ENCODE measurements at places on chromosomes 16 and 17.
A peak's percentile ranks its signal among the peaks of the same experiment; 100 is the strongest.

DNA sequence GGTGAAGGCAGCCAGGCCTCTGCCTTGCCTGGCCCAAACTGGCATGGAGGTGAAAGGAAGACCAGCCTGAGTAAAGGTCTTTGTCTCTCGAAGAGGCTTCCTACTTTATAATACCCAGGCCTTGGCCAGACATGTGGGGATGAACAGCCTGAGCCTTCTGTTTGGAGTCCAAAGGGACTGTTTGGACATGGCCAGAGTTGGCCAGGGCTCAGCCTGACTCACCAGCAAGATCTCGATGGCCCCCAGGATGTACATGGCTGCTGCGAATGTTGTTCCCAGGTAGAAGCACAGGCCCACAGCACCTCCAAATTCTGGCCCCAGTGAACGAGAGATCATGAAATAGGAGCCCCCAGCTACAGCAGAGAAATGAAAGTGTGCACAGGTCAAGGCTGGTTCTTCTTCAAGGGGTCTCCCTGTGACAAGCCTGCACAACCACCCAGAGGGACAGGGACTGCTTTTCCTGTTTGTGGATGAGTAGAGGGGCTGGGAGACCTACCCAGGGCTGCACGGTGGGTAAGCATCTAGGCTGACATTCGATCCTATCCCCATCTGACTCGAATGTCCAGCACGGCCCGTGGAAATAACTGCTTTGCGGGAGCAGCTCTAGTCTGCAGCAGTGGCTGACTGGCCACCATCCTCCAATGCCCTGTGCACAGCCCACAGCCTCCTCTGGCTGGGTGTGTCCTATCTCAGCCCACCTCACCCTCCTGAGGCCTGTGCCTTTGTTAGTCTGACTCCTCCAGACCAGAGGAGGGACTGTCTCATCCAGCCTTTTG is 10.7 kb upstream of the LCAT start:
- DNase-seq: no peak

GRCh38 chr16:75251280-75252048 is at the start of gene BCAR1:
Gene BCAR1 (minus strand): TSS chr16:75251624. CDS start chr16:75251482, 142 bp downstream.
- DNase-seq: no peak

- DNase-seq: no peak
These were observed 10.7 kb downstream of the CYBC1 start for GRCh38 chr17:82439829-82440365.

DNA sequence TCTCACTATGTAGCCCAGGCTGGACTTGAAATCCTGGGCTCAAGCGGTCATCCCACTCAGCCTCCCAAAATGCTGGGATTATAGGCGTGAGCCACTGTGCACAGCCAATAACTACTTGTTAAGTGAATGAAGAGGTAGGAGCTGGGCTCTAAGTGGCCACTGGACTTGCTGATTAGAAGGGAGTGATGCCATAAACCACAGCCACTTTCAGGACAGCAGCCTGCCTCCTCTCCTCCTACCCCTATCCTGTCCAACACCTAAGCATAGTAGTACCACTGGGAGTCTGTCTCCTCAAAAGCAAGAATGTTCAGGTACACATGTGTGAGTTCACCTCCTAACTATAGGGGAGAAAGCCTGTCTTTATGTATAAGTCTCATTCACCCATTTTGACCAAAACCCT is 12.2 kb upstream of the COG7 start:
- no peak for DNase-seq

GRCh38 chr16:49440156-49441065 is 66.8 kb downstream of the C16orf78 start:
- peak; percentile 15 for DNase-seq

DNA sequence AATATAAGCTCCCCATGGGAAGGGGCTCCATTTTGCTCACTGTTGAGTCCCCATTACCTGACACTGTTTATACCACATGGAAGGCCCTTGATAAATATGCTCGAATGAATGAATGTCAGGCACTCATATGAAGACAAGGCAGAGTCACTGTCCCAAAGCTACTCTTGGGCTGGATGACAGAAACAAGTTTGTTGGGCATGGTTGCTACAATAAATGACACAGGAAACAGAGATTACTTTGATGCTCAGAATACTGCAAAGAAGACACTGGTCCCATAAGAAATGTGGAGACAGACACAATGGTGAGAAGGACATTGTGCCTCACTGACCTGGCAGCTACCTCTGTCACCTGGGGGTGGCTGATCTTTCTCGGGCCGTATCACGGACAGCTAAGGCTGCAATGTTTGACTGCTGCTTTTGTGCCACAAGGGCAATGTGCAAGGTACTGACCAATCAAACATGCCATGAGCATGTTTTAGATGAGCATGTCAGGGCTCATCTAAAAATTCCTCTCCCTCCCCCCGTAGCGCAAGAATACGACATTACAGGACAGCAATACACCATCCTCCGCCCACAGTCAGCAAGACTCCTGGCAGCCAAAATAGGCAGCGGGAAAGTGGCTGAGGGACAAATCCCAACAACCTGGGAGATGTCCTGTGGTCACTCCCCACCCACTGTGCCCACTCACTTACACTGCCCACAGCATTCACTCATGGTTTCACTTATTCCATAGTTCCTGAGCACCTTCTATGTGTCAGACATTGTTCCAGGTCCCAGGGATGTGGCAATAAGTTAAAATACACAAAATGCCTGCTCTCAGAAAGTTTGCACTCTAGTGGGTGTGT is 5.0 kb downstream of the PIK3R6 start:
- DNase-seq: no peak

GRCh38 chr17:79558091-79558900 is 52.6 kb downstream of the RBFOX3 start:
- no peak for DNase-seq

DNA sequence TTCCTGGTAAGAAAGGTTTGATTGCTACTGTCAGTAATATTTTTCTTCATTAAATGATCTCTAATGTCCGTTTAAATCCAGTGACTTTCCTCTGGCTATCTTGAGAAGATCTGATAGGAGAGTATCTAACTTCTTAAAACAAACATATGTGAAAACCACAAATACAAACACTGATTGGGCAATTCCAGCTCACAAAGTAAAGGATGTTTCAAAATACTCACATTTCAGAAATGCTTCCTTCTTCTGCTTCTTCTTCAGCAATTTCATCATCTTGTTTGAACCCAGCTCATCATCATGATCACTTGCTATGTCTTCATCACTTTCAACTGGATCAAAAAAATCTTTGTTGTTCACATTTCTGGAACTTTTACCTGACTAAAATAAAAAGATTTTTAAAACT is 64.3 kb upstream of the RBL2 start:
- DNase-seq: no peak

GRCh38 chr17:65727246-65727645 is 165.8 kb upstream of the AXIN2 start:
- DNase-seq: no peak

- no peak for DNase-seq
These were observed 10.9 kb downstream of the LYRM9 start for GRCh38 chr17:27882162-27882840.

DNA sequence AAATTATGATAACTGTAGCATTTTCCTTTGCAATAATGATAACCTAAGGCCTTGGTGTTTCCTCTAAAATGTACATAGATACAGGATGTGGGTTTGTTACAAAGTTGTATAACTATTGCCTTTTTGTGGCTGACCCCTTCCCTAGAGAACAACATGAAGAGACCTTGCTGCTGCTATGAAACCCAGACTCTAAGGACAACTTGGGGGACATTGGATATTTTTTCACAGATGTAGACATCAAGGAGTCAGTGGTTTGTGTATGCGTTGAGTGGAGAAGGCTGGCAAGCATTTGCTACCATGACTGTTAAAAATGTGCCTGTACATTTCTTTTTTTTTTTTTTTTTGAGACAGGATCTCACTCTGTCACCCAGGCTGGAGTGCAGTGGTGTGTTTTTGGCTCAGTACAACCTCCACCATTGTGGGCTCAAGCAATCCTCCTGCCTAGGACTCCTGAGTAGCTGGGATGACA is 12.3 kb downstream of the HMOX2 start:
- DNase-seq: no peak

GRCh38 chr17:57375040-57375769 is 118.9 kb downstream of the MSI2 start:
- DNase-seq: no peak

GRCh38 chr16:81519301-81520150 is 74.9 kb downstream of the CMIP start:
- DNase-seq: no peak

DNA sequence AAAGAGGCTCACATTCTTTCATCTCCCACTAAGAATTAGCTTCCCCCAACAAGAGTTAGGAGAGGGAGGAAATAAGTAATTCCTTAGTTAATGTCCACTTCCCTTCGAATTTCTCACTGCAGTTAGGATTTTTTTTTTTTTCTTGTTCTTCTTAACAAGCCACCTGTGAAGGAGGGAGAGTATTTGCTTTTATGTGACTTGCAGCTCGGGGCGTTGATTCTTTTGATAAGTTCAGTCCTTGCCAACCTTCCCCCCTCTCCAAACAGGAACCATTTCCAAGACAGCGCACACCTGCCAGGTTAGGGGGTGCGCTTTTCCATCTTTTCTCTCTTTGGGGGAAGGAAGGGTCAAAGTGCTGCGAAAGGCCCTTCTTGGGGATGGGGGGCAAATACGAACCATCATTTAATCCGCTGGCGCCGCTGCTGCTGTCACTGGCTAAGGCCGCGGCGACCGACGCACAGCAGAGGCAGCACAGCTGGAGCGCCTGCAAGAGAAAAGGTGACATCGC is 758 bp downstream of the ADAMTS18 start:
- DNase-seq: no peak

GRCh38 chr17:20999841-21000532 is 42.8 kb downstream of the USP22 start:
- no peak for DNase-seq

- peak; percentile 61 for DNase-seq
These were observed 27.6 kb upstream of the PRM1 start for GRCh38 chr16:11308493-11309283.

DNA sequence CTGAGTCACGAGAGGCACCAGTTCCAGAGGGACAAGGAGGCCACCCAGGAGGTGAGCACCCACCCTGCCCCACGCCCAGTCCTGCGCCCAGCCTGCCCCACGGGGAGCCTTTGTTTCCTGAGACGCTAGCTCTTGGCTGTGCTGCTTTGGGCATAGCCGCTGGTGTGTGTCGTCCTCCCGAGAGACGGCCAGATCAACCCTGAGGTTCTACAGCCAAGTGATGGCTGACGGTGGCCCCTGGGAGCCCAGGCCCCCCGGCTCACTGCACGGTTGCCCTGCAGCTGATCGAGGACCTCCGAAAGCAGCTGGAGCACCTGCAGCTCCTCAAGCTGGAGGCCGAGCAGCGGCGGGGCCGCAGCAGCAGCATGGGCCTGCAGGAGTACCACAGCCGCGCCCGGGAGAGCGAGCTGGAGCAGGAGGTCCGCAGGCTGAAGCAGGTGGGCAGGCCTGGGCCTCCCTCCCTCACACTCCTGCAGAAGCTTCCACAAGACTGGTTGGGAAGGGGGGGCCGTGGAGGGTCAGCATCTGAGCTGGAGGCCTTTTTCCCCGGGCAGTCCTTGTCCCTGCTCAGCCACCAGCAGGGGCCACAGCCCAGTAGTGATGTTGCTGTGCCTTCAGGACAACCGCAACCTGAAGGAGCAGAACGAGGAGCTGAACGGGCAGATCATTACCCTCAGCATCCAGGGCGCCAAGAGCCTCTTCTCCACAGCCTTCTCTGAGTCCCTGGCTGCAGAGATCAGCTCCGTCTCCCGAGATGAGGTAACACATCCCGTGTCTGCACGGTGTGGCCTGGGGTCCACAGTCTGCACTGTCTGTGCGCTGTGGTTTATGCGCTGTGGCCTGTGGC is 7.4 kb upstream of the CAPN15 start:
- no peak for DNase-seq

- DNase-seq: no peak
These were observed 1.5 kb upstream of the KRT23 start for GRCh38 chr17:40938981-40939380.

DNA sequence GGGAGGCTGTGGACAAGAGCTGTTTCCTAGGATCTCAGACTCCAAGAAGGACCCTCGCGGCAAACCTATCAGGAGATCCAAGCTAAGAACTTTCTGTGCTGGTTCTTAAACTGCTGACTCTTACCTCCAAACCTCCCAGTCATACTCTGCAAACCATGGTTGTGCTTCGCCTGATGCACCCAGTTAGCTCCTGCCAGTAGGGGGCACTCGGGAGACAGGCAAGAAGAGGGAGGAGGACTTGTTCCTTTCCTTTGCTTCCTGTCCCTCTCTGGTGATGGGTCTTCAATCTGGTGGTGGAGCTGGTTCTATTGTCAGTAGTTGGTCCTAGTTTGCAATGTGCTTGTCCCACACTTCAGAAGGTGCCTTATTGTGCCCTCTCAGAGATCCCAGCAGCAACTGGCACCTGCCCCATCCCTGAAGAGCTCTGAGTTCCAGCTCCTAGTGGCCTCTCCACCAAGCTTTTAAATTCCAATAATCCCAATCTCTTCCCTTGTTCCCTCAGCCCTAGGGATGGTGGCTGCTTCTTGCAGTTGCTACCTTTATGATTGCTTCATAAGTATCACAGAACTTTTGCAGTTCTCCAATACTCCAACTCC is 113.5 kb upstream of the RPL38 start:
- DNase-seq: peak; percentile 22

- DNase-seq: no peak
These were observed 7.3 kb downstream of the DBNDD1 start for GRCh38 chr16:90011908-90012501.

Measured in GM12864 (cell line).